SJSA1 (cell line): ENCODE measurements at places on chromosomes 6 and 20.

- DNase-seq, result no peak
Observed at GRCh38 chr6:33252759-33253158, 18.9 kb downstream of the VPS52 start.

GRCh38 chr6:111339294-111339693 lies 143.7 kb downstream of the REV3L start:
- DNase-seq, result no peak

DNA sequence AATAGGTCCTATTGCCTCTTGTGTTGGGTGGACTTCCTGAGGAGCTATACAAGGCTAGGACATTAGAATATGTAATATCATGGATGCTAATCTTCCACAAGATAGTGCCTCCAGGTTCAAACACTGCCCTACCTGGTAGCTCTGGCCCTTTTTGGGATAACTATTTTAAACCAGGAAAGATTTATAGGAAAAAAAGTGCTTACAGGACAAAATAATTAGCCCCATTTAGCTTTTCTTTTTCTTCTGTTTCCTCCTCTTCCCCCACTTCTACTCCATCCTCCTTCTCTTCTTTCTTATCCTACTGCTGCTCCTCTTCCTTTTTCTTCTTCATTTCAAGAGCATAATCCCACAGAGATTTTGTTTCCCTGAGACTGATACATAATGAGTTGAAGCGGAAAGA lies 967.4 kb downstream of the PHF3 start:
- no peak for DNase-seq

GRCh38 chr20:47720636-47721427 lies 64.4 kb downstream of the SULF2 start:
- no peak for DNase-seq

GRCh38 chr6:26525838-26526237 lies 12.3 kb upstream of the HMGN4 start:
- no peak for DNase-seq

DNA sequence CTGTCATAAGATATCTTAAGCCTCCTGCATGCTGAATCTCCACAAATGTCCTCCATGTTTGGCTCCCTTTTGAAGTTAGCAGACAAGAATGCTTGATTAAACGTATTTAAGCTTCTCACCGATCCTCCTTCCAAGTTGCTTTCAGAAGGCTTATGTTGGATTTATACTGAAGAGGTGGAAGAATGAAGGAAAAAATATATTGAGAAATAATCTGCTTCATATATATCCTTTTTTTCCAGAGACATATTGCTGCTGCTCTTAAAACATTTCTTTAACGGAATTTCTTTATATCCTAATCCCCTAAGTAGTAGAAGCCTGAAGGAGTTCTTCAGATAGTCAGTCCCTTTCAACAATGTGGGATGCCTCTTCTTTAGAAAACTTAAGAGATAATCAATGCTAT lies 329.0 kb upstream of the MARCKS start:
- DNase-seq, result no peak

DNA sequence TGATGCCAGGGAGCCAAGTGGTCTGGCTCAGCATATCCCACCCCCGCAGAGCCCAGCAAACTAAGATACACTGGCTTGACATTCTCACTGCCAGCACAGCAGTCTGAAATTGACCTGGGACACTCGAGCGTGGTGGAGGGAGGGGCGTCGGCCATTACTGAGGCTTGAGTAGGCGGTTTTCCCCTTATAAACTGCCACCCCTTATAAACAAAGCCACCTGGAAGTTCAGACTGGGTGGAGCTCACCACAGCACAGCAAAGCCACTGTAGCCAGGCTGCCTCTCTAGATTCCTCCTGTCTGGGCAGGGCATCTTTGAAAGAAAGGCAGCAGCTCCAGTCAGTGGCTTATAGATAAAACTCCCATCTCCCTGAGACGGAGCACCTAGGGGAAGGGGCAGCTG lies 19.4 kb downstream of the TINAG start:
- no peak for DNase-seq

DNA sequence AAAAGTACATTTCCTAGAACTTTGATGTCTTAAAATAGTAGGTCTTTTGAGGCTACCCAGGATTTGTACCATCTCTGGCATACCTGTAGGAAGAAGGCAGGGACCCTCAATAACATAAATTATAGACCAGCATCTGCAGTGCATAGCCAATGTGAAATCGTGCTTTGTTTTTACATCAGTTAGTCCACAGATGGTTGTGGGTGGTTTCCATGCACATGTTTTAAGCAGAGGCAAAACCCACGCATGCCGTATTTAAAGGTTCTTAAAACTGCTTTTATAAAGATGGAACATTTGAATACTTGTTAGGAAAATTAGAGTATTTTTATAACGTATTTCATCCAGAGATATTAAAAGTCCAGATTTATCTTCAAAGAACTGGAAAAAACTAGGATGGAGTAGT lies 66.3 kb downstream of the SH3BGRL2 start:
- DNase-seq, result no peak

DNA sequence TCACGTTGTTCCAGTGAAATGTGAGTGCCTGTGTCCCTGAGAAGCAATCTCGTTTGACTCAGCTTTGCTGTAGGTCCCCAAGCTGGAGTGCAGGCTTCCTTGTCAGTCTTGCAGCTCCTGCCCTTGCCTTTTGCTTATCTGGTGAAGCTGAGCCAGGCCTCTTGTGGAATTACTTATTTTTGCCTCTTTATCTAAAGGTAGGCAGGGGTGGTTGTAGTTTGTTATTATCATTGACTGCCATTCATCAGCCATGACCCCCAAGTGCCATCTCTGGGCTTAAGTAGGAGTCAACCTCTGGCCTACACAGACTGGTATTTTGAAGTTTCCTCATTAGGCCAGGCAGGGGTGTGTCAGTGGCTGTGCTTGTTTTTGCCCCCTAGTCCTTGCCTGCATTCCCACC lies 2.1 kb downstream of the TMEM14B start:
- no peak for DNase-seq

- peak; percentile 88 for DNase-seq
Observed at GRCh38 chr20:37822141-37822601, 80.8 kb upstream of the VSTM2L start.

- no peak for DNase-seq
Observed at GRCh38 chr6:34334796-34335416, 57.6 kb downstream of the NUDT3 start.

GRCh38 chr6:139820210-139820609 lies 445.8 kb upstream of the CITED2 start:
- no peak for DNase-seq

DNA sequence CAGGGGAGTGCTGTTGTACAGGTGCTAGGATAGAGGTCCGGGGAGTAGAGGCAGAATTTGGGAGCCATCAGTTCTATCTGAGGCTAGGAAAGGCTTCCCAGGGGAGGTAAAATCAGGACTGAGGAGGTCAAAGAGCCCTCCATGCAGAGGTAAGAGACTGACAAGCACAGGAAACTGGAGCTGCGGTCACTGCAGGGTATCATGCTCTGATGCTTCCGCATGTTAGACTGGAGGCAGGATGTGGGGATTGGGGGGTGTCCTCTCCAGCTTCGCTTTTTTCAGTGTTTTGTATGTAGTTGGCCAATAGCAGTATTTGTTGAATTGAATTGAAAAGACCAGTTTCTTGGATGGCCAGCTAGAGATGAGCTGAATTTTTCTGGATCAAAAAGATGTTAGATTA lies 87.8 kb downstream of the SLC22A3 start:
- no peak for DNase-seq

- no peak for DNase-seq
Observed at GRCh38 chr20:7703551-7703961, 236.7 kb downstream of the HAO1 start.

DNA sequence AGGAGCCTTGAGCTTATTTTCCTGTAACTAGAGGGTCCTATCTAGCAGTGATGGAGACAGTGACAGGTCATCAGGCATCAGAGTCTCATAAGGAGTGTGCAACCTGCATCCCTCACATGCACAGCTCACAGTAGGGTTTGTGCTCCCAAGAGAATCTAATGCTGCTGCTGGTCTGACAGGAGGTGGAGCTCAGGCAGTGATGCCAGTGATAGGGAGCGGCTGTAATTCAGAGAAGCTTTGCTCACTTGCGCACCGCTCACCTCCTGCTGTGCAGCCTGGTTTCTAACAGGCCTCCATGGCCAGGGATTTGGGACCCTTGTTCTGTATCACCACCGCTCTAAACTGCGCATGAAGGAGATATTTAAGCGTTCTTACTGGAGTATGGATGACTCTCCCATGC lies 5.3 kb downstream of the KIF25 start:
- DNase-seq, result no peak

DNA sequence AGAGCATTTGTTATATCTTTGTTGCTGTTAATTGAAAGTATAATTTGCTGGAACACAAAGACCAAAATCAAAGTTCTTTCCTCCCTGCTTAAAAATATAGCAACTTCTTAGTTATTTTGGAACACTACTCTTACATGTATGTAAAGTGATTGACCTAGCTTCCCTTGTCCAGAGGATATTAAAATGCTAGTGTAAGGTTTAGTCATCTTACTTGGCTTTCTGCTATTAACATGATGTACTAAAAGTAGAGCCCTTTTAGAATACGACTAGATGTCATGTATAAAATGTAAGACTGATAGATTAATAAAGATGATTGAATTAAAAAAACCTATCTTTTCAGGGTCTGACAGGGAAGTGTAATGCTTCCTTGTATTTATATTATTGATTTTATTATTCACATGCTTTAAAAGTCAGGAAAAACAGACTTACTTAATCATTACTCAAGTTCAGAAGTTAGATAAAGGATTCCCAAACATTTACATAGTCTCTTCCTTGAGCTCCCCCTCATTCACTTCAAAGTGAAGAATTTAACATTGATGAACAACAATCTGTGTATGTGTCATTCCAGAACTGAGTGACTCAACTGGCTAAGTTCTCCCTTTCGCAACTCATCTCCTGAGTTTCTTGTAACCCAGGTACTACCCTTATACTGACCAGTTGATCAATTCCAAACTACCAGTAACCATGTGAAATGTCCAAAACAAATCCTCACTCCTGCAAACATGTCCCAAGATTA lies 50.9 kb downstream of the BTBD9 start:
- DNase-seq, result no peak

GRCh38 chr6:74041420-74041819 lies 345.4 kb downstream of the CD109 start:
- DNase-seq, result no peak

DNA sequence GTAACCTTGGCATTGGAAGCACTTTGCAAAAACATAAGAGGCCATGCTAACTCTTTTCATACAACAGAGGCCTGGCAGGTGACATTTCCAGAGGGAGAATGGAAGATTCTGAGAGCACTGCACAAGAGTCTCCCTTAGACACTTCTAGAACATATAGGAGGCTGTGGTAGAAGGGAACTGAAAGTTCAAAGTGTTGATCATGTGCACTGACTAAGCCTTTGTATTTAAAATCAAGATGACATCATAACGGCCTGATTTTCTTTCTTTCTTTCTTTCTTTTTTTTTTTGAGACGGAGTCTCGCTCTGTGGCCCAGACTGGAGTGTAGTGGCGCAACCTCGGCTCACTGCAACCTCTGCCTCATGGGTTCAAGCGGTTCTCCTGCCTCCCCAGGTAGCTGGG lies 26.8 kb upstream of the DNAAF9 start:
- no peak for DNase-seq

DNA sequence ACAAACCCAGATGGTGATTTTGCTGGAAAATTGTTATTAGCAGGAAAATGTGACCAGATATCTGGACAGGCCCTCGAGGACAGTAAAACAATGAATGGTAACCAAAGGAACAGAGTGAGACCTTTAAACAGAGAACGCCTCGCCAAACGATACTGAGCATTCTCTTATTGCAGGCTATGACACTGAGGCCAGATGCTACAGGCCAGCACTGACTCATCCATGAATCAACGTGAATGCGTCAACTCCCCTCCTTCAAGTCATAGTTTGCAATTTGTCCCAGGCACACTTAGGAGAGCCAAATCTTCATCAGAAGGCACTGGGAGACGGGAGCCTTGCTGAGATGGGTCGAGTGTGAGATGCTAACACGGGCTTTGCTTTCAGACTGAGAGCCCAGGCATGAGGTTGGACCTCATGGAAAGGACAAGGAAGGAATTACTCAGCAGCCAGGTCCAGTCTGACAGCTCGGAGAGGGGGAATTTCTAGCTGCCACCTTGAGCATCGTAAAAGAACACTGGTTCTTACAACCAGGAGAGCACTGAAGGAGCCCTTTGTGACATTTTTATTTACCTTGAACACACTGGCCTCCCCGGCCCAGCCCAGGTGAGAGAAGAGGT lies 60.7 kb downstream of the BMP7 start:
- DNase-seq, result peak; percentile 68

DNA sequence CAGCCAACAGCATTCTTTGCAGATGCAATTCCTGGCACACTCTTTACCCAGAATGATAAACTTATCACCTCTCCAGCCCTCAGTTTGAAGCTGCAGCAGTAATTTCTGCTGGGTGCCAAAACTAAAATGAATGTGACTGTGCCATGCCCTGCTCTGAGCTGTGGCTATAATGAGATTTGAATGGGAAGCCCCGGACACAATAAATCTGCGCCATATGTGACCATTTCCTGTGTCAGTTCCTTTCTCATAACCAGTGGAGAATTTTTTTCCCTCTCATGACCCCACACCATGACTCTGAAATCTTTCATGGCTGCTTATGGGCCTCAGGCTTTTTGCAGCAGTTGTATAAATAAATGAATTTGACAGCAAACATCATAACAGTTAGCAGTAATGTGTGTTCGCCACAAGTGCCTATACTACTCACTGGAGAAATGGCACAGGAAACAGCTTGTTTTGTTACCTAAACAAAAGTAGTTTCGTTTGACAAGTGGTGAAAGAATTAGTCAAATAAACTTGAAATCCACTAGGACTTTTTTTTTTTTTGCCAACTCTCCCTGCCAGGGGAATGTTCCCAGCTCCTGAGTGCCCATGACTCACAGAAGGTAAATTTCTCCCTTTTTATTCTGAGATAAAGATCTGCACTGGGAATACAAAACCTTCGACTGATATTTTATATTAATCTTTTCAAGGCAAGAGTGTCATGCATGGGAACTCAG lies 408.4 kb downstream of the PKHD1 start:
- no peak for DNase-seq
